ENCODE measurements at places on chromosomes 1 and 21.

GRCh38 chr1:46643368-46643775 is 24.8 kb downstream of the ATPAF1 start:
- peak; percentile 77 for DNase-seq

DNA sequence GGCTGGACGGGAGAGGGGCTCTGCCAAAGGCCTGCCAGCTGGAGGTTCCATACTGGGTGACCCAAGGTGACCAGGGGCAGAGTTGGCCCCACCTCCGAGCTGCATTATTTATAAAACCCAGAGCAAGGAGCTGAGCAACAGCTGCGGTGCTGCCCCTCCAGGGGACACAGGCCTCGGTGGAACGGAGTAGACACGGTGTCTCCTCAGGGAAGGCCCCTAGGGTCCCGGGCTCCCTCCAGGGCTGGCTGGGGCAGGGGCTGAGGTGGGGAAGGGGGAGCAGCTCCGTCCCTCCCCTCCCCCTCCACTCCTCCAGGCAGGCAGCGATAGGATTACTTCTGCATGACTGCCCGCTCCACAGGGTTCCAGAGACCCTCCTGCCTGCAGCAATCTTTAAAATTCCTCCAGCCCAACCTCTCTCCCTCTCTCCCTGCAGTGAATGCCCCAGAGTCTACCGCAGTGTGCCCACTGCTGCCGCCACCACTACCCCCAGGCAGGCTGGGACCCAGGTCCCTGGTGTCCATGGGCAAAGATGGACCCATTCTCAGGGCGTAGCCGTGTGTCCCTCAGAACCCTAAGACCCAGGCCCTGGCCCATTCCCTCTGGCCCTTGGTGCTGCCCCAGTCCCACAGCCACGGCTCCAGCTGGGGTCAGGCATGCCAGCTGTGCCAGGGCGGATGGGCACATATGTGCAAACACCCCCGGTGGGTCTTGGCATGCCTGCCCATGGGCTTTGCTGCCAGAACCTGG is 10.8 kb downstream of the AHDC1 start:
- no peak for DNase-seq

DNA sequence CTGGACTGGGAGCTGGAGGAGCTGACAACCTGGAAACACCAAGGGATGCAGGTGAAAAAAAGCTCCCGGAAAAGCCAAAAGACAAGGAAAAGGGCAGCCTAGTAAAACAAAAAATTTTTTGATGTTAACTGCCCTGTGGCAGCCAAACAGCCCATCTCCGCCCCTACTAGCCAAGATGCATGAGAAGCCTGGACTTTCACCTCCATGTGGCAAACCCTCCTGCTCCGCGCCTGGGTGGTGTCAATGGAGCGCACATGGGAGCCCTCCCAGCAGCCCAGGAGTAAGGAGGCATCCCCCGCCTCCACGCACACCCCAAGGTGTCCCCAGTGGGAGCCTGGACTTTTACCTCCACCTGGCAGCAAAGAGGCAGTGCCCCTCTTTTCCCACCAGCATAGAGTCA is 30.5 kb downstream of the LEMD1 start:
- DNase-seq, result no peak

DNA sequence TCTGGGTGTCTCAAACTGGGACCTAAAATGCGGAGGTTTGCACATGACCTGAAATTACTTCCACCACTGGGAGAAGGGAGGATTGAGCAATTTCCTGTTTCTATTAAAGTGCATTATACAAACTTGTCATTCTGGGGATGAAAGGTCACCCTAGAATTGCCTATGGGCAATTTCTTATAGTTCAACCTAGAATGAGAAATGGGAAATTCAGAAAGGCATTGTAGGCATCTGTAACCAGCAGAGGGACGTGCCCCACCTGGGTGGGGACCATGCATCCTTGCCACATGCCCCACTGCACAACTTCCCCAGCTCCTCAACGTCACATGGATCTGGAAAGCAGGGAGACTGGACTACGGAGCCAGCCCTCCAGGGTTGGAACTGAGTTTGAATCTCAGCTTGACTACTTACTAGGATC is 47.0 kb downstream of the MRPL39 start:
- DNase-seq, result no peak

DNA sequence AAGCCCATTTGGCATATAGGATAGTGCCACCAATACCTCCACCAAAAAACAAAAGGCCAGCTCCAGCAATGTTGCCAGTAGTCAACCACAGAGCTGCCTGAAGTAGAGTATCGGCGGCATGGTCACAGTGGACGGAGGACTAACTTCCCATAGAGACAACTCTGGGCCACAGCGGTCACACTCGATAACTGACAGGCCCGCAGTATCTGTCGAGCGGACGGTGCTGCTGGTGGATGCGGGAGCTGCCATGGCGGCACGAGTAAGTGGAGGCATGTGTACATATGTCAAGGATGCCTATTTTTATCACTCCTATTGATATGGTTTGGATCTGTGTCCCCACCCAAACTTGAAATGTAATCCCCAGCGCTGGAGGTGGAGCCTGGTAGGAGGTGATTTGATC is 4.1 kb downstream of the KRTAP12-1 start:
- DNase-seq, result no peak
